AG04450 (cell line): ENCODE measurements at places on chromosomes 3 and 15.

DNA sequence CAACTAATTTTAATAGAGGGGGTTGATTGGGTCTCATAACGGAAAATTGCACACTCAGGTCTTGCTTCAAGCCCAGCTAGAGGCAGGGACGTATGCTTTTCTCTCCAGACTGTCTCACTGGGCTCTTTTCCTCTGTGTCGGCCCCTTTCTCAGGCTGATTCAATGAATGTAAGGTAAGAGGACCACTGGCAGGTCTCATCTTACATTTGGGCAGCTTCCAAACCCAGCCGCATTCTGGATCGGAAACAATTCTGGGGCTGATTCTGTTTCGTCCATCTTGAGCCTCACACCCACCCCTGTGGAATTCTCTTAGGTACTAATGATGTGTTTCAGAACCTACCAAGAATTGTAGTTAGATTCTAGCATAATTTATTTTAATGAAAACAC, 40.7 kb downstream of the TMEM212 start:
- no peak for DNase-seq

DNA sequence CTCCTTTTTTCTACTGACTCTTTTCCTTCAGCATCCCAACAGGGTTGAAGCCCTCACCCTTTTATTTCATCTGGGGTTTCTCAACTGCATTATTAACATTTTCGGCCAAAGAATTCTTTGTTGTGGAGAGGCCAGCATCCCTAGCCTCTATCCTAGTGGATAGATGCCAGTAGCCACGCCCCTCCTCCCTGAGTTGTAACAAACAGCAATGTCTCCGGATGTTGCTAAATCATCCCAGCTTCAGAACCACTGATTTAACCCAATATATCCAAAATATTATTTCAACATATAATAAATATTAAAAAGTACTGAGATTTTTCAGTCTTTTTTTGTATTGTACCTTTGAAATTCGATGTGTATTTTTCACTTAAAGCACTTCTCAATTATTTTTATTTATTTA, 2.0 kb upstream of the RNF111 start:
- no peak for DNase-seq

GRCh38 chr3:6124875-6125274, 736.0 kb upstream of the GRM7 start:
- DNase-seq, result no peak

- peak; percentile 72 for DNase-seq
Observed at GRCh38 chr15:62932436-62932835, 110.1 kb upstream of the TPM1 start.

- DNase-seq, result no peak
Observed at GRCh38 chr3:98262046-98262445, 2.0 kb upstream of the OR5H6 start.

- no peak for DNase-seq
Observed at GRCh38 chr15:98035134-98035533, 74.6 kb downstream of the ARRDC4 start.

DNA sequence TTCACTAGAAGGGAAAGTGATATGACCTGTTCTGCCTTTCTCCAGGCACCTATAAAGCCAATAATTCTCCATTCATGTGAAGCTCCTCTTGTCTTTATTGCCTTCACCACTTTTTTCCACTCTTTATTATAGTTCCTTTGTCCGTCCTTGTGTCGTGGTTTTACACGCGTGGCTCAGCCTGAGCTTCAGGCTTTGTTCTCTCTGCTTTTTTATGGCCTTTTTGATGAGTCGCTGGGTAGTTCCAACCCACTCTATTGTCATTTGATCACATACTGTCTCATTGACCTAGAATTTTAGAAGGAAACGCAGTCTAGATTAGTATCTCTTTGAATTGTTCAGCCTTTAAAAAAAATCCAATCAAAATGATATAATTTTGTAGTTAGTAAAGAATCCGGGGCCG, 403.2 kb downstream of the PTPRG start:
- no peak for DNase-seq

DNA sequence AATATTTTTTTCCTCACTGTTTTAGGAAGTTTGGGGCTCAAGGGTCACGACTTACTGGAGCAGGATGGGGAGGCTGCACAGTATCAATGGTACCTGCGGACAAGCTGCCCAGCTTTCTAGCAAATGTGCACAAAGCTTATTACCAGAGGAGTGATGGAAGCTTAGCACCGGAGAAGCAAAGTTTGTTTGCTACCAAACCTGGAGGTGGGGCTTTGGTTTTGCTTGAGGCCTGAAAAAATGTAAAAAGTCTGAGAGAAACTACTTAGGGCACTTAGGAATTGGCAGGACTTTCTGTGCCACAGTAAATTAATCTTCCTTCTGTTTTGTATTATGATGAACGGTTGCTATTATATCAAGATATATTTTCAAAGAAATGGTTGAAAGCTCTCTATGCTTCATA, 95.1 kb upstream of the FGF7 start:
- no peak for DNase-seq

DNA sequence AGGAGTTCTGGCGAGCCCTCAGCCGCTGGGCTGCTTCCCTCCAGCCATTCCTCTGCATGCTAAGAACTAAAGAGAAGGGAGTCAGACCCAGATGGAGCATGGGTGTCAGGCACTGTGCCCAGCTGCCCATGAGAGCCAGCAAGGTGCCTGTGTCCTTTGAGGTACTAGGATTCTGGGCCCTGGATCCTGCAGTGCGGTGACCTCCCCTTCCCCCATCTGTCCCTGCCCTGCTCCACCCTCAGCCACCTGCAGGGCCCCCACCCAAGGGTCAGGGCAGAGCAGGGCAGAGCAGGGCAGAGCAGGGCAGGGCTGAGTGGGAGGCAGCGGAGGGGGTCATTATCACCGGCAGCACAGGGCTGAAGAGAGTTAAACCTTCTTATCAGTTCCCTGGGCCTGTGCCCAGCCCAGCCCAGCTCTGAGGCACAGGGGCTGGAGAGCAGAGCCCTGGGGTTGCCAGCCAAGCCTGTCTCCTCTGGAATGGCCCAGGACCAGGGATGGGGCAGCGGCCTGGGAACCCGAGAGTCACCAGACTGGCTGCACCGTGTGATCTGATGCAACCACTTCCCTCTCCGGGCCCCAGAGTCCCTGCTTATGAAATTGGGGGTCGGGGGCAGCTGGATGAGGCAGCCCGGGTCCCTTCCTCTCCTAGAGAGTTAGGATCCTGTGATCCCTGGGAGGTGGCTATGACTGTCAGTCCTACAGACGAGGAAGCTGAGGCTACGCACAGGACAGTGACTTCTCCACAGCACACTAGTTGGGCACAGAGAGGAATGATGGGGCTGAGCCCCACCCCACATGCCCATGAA, 17.3 kb downstream of the ZDHHC19 start:
- DNase-seq, result no peak

DNA sequence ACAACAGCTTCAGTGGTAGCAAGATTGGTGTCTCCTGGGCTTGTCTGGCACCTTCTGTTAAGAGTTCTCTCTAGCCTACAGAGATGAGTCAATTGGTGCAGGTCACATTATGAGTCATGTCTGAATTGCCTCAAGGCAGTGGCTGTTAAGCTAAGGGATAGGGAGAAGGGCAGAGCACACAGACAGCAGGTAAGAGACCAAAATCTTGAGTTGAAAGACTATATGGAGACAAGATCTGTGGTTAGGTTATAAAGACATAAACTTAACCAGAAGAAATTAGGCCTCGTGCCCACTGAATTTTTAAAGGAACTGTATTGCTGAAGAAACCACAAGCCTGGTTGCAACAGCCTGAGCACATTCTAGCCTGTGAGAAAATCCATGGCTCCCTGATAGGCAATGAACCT, 19.2 kb upstream of the KPNA1 start:
- peak; percentile 24 for DNase-seq

DNA sequence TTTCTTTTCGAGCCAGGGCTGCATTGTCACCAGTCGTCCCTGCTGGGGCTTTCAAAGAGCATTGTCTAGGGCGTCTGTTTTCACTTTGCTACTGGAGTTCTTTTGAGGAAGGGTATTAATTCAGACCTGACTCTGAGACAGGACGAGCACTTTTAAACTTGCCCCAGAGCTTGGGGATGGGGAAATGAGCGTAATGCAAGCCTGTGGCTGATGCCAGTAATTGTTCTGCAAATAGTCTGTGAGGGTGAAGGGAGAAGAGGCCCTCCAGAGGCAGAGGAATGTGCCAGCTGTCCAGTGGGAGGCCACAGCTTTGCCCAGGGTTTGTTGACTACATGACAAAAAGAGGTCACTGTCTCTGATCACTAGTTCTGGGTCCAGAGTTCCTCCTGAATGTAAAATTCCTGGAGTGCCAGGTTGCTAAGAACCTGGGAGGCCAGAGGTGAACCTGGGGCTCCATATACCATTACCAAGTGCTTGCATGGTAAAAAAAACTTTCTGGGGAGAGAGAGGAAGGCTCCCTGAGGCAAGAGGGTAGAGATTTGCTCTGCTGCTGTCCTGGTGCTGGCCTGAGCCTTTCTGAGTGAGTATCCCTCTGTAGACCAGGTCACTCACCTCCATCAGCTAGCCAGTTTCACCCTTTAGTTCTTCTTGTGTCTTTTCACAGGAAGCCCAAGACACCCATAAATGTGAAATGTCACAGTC, 14.8 kb downstream of the EEFSEC start:
- no peak for DNase-seq

GRCh38 chr3:120801484-120801883, 58.9 kb downstream of the GTF2E1 start:
- no peak for DNase-seq

DNA sequence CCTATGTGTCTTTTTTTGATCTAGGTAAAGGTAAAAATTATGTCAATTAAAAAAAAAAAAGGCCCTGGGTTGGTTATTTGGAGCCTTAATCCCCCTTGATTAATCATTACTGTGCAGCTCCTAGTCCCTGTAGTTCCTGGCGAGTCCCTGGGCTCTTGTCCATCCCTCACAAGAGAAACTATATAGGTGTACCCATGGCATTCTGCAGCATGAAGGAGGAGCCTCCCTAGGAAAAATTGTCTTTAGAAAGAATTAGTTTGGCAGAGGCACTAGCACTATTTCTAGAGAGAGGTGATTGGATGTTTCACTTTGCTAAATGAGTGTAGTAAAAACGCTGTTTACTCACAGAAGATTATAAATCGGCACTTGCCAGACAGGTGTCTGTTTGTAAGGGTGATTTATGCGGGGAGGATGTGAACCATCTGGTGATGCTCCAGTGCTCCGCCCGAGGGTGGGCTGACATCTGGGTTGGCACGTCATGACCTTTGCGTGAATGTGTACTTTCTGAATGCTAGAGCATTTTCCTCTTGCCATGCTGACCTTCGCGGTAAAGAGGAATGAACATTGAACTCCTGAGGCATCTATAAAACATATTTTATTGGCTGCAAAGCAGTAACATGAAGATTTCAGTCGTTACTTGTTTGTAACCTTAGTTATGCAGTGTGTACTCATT, 12.6 kb downstream of the PLCL2 start:
- no peak for DNase-seq

DNA sequence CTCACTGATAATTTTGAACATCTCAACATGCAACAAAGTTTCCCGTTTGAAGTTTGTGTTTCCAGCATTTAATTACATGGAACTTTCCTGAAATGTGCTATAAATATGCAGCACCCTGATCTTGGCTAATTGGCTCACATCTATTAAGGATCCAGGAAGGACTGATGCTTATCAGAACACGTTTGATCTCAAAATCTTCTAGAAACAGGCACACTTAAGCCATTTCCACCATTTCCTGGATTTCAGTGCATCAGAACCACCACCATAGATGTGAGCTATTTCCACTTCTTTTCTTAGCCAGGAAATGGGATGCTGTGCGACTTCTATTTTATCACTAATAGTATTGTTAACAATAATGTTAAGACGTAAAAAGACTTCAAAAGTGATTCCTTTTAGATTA, 228.9 kb downstream of the FEZF2 start:
- no peak for DNase-seq

- DNase-seq, result peak; percentile 27
Observed at GRCh38 chr3:73681610-73682009, 56.9 kb upstream of the PDZRN3 start.

- DNase-seq, result no peak
Observed at GRCh38 chr15:59420986-59421618, 16.9 kb upstream of the FAM81A start.

DNA sequence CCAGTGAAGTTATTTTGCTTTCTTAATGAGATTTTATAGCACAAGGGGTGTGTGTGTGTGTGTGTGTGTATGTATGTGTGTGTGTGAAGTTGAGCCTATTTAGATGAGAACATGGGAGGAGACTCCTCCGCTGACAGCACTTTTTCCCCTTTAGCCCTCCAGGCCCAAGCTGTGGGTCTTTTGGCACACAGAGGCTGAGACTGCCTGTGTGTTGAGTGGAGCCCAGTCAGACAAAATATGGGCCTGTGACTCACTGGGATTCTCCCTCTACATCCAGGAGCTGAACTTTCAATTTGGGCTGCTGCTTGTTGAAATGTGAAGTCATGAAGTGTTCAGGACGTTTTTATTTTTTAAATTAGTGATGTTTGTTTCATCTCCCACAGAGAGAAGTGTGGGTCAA, 108.0 kb downstream of the MFSD1 start:
- no peak for DNase-seq

GRCh38 chr3:149610351-149611105, 47.3 kb downstream of the WWTR1 start:
- no peak for DNase-seq

DNA sequence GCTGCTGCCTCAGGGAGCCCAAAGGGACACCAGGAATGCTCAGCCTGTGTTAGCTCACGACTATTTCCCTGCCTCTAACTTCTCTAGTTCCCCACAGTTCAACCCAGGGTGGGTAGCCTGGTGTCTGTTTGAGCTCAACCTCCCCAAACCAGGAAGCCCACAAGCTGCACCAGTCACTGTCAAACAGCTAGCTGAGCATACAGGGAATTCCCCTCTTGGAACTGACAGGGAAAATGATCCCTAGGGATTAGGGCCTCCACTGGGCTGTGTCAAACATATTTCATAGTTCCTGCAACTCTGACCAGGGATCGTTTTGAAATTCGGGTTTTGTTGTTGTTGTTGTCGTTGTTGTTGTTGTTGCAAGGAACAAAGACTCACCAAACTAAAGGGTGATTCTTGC, 147.1 kb upstream of the ICE2 start:
- no peak for DNase-seq

DNA sequence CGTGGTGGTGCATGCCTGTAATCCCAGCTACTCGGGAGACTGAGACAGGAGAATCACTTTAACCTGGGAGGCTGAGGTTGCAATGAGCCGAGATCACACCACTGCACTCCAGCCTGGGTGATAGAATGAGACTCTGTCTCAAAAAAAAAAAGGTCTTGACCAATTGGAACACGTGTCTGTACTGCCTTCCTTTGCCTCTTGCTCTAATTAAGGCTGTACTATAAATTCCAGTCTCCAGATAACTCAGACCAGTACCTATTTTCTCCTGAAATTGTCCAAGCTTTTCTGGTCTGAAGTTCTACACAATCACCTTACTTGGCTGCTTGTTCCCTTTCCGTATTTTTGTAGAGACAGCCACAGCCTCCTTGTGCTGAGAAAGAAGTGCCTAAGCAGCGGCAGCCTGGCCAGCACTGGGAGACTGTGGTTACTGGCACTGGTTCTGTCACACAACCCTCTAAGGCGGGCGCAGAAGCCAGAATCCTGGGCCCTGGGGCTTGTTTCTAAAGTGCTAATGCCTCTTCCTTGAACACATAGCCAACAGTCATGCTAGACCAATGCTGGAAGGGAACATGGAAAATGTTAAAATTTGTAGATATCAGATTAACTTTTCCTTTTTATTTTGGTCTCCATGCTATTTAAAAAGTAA, 6.2 kb upstream of the CEP70 start:
- DNase-seq, result no peak

- DNase-seq, result no peak
Observed at GRCh38 chr3:194757647-194758061, 72.0 kb downstream of the FAM43A start.
